Immature natural killer cell (primary cell): ENCODE measurements at places on chromosomes 7 and 10.

GRCh38 chr10:132130286-132131265 lies 56.2 kb upstream of the DPYSL4 start:
- no peak for DNase-seq

DNA sequence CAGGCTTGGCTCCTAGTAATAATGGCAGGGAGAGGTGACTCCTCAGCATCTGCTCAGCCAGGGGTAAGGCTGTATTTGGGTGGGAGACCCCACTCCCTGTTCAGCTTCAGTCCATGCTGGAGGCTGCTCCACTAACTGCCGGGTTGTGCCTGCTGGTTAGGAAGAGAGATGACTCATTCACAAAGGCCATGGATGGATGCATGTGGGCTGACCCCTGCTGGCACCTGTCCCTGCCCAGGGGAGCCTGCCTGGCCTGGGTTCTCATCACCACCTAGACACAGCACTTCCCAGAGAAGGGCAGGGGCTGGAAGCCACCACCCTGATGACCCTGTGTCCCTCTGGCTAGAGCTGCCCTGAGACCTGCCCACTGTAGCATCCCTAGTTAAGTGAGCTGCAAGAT lies 59.0 kb downstream of the VSTM4 start:
- DNase-seq, result no peak

DNA sequence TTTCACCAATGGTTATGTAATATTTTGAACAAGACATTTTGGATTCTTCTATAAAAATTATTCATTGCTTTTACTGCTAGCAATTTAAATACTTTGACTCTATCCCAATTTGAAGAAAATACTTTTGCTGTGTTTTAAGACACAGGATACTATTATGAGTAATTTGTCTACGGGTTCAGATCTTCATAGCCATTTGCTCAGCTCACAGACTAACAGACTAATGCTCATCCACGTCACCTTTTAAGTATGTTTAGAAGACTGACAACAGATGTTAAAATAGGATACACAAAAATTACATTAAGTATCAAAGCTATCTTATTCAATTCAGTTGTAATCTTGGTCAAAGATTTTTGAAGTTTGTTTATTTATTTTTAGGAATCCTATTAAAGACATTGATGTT lies 251.3 kb upstream of the CHRM2 start:
- DNase-seq, result no peak

- DNase-seq, result no peak
Observed at GRCh38 chr7:133489906-133490305, 237.0 kb downstream of the EXOC4 start.

GRCh38 chr7:138086563-138087270 lies 10.5 kb downstream of the AKR1D1 start:
- DNase-seq, result no peak

DNA sequence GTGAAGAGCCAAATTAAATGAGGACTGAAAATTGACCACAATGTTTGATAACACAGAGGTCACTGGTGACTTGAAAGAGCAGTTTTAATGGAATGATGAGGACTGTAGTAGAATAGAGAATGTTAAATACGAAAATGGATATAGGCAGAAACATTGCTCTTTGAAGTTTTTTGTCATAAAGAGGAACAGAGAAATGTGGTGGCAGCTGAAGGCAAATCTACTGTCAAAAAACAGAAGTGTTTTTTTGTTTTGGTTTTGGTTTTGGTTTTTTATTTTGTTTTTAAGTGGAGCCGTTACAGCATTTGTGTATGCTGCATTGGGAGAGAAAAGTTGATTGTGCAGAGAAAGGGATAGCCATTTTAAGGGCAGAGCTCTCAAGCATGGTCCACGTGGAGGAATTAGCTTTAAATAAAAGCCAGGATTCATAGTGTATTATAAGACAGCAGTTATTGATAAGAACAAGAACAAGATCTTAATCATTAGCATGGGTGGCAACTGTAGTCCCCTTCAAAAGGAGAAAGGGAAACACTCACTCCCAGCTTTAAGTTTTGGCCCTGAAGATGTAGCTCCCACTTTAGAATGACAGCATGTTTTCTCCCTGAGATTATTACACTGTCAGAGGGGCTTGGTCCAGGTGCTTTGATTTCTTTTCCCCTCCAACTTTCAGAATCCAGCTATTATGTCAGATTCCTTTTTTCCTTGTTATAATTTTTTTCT lies 156.7 kb upstream of the BET1 start:
- DNase-seq, result no peak

DNA sequence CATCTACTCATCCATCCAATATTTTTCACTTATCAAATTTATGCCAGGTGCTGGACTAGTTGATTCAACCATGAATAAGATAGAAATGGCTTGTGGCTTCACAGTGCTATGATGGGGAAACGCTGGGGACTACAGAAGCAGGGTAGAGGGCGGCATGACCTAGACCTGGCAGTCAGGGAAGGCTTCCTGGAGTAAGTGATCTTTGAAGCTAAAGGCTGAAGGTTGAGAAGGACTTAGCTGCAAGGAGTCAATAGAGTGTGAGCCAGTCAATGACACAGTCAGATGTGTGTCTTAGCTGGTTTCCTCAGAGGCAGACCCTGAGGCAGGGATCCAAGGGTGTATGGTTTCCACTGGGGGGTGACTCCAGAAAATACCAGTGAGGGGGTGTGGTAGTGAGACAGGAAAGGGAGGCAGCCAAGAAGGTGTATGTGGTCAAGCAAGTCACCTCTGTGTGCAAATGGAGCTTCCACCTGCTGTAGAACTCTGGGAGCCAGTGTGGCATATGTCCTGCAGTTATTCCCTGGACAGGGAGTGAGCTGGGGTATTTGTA lies 10.3 kb downstream of the PRF1 start:
- DNase-seq, result no peak

- DNase-seq, result no peak
Observed at GRCh38 chr7:2193575-2194305, 39.0 kb downstream of the MAD1L1 start.

DNA sequence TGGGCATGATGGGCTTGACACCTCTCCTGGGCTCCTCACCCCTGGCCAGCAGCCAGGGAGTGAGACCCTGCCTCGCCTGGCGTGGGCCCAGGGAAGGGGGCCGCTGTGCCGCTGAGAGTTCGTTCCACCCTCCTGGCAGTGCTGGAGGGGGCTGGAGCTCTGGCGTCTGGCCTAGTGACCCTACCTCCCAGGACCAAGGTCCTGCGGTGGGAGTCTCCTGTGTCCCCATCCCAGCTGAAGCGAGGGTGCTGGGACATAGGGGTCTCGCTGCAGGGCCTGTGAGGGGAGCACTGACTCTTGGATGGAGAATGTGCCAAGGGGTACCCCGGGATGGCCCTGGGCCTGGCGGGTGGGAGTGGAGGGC lies 1.2 kb downstream of the GTF2IRD1 start:
- no peak for DNase-seq

GRCh38 chr10:104077247-104077646 lies 8.4 kb downstream of the COL17A1 start:
- DNase-seq, result no peak

DNA sequence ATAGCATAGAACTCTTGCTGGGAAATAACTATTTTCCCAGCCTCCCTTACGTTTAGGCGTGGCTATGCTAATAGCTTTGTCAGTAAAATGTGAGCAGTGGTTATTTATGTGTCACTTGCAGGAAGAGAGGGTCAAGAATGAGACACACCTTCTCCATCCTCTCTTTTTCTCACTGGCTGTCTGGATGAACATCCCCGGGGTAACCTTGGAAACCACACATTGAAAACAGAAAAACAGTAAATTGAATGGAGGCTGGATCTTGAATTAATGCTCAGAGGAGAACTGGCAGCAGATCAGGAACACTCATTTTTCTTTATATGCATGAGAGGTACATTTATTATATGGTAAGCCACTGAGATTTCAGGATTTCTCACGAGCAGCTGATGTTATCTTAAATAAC lies 127.6 kb downstream of the DNAJB9 start:
- no peak for DNase-seq

DNA sequence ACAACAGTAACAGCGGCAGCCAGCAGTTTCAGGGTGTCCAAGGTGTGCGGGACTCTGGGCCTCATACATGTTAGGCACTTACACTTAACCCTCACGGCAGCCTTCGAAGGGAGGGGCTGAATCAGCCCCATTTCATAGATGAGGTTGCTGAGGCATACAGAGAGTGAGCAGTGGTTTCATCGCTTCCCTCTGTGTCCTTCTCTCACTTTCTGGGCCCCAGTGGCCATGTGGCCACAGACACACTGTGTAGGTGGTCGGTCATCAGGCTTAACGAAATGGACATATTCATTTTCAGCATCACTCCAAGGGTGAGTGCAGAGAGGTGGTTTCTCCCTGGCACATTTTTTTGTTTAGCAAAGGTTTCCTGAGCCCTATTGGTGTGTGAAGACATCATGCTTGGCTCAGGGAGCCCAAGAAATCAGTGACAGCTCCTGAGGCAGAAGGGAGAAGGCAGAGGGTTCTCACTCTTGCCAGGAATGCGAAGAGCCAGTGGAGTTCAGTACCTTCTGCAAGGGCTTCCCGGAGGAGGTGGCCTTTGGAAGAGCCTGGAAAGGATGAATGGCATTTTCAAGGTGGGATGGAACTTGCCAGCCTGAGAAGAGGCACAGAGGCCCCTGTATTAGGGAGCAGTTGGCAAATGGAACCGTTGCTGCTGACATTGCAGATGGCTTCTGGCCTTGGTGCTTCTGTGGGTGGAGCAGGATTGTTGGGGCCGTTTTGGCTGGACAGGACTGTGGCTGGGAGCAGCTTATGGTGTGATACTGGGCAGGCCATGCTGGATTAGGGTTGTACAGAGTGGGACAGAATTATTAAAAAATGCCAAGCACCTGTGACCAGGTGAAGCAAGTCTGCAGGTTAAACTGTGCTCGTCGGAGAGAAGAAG lies 61.7 kb upstream of the PPIF start:
- DNase-seq, result peak; percentile 21

DNA sequence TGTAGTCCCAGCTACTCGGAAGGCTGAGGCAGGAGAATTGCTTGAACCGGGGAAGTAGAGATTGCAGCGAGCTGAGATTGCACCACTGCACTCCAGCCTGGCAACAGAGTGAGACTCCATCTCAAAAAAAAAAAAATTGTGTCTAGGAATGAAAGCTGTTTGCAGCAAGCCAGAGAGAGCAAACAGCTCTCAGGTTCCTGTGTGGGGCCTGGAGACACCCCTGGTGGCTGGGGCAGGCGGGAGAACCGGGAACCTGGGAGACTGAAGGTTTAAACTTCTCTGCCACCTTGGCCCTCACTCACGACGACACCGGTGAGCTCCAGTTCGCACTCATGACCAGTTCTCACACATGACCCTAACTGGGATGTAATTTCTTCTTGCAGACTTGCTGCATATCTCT lies 13.2 kb upstream of the UNCX start:
- no peak for DNase-seq

DNA sequence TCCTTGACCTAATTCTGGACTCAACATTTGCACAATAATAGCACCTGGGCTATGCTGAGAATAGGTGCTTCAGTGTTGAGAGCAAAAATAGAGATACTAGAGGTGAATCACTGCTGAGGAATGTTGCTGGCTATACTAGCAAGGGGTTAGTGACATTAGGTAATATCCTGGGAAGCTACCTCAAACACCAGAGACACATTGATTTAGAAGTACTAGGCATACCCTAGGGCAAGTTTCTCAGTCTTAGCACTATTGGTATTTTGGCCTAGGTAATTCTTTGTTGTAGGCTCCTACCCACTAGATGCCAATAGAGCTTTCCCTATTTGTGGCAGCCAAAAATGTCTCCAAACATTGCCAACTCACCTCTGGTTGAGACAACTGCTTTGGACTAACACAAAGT lies 484.0 kb upstream of the MBL2 start:
- DNase-seq, result no peak

- DNase-seq, result no peak
Observed at GRCh38 chr10:13728898-13729535, 142.3 kb downstream of the PRPF18 start.

GRCh38 chr7:85535974-85536729 lies 349.3 kb upstream of the SEMA3D start:
- DNase-seq, result no peak

DNA sequence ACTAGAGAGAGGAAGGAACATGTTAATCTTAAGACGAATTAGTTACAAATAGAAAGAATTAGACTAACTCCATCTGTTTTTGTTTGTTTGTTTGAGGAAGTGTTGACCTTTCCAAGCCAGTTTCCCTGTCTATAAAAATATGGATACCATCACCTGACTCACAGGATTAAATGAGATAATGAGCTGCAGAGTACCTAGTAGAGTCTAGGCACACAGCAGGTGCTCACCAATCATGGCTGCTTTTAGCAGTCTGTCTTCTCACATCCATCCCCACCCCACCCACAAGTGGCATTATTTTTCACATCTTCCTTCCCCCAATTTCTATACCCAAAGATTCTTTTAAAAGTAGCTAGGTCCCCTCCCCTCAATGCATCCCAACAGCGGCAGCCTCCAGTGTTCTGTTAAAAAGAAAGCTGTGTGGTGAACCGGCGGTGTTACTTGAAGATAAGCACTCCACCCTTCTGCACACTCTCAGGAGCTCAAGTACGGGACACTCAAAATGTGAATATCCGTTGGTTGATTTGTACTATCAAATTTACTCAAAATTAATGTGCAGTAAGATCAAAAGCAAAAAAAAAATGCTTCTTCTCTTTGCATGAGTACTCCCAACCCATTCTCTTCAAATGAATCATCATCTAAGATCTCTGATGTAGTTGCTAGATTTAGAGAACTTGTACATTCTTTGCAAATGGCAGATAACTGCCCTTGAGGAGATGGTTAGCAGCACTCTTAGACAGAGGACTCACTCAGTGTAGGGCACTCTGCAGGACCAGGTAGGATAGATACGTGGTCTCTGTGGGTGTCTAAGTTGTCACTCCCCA lies 145.4 kb upstream of the ASAH2 start:
- DNase-seq, result no peak

GRCh38 chr7:142889816-142890215 lies 4.3 kb upstream of the TRPV6 start:
- no peak for DNase-seq

GRCh38 chr7:98913612-98914011 lies 35.3 kb downstream of the TRRAP start:
- no peak for DNase-seq

- no peak for DNase-seq
Observed at GRCh38 chr7:14936554-14936953, 34.0 kb upstream of the DGKB start.

- no peak for DNase-seq
Observed at GRCh38 chr7:67913604-67914003, 917.0 kb downstream of the TYW1 start.

GRCh38 chr7:7103343-7104313 lies 78.7 kb upstream of the C1GALT1 start:
- peak; percentile 61 for DNase-seq

DNA sequence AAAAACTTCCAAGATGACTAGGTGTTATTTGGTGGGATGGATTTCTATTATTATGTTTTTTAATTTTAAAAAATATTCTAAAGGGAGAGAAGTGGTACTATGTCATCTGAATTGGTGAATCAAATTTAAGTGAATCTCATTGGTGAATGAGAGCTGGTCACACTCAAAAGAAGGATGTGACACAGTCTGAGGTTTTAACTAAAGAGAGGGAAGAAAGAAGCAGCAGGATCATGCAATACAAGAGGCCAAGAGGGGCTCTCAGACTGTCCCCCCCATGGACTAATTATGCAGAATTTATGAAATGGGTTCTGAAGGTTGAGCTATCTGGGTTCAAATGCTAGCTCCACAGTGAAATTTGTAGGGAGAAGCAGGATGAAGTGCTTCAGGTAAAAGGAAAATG lies 16.2 kb downstream of the MACC1 start:
- no peak for DNase-seq

GRCh38 chr10:24340883-24341282 lies 131.9 kb downstream of the KIAA1217 start:
- no peak for DNase-seq

GRCh38 chr10:21481407-21481806 lies 44.1 kb downstream of the SKIDA1 start:
- DNase-seq, result no peak

GRCh38 chr7:4722960-4723630 lies 41.0 kb downstream of the FOXK1 start:
- DNase-seq, result no peak

GRCh38 chr10:68897336-68897741 lies 3.8 kb upstream of the DDX50 start:
- DNase-seq, result peak; percentile 10
